Subcutaneous adipose tissue (tissue), 4 donors: ENCODE measurements at places on chromosomes 6 and 20. TPM values are rescaled to one million over a fixed set of nuclear protein-coding genes. Genes with fewer than 3 reads are reported as not detected.

The PPP1R3G gene
- total RNA-seq = 4.2 TPM

The THBD gene
- total RNA-seq = 23.8 TPM

The LBP gene
- total RNA-seq = 19.5 TPM

The SRMS gene
- total RNA-seq = not detected

The TRERF1 gene
- total RNA-seq = 3.3 TPM

The RIPPLY2 gene
- not detected for total RNA-seq

The REM1 gene
- 1.8 TPM for total RNA-seq

The TNXB gene
- 93.9 TPM for total RNA-seq

The CD109 gene
- total RNA-seq = 16.0 TPM

The PRSS16 gene
- total RNA-seq = not detected

The ENPP5 gene
- total RNA-seq = 0.51 TPM

The GPLD1 gene
- total RNA-seq = 8.5 TPM

The CGA gene
- not detected for total RNA-seq

The BPIFA1 gene
- not detected for total RNA-seq

The SRPK1 gene
- 38.8 TPM for total RNA-seq

The RFX6 gene
- not detected for total RNA-seq

The SMLR1 gene
- total RNA-seq = not detected

The HLA-DMA gene
- 87.8 TPM for total RNA-seq

The UBE2C gene
- 1.8 TPM for total RNA-seq

The BPIFB2 gene
- not detected for total RNA-seq

The HLA-DQA2 gene
- not detected for total RNA-seq

The COL12A1 gene
- 216 TPM for total RNA-seq

The BANF2 gene
- not detected for total RNA-seq

The EBF4 gene
- 1.1 TPM for total RNA-seq

The CLPSL2 gene
- not detected for total RNA-seq

The SUMO4 gene
- 3.3 TPM for total RNA-seq
